Activated T-helper 1 cell treated with Interleukin-2 at 50 U/mL for 16 hours (primary cell): ENCODE measurements at places on chromosomes 1 and 21.

DNA sequence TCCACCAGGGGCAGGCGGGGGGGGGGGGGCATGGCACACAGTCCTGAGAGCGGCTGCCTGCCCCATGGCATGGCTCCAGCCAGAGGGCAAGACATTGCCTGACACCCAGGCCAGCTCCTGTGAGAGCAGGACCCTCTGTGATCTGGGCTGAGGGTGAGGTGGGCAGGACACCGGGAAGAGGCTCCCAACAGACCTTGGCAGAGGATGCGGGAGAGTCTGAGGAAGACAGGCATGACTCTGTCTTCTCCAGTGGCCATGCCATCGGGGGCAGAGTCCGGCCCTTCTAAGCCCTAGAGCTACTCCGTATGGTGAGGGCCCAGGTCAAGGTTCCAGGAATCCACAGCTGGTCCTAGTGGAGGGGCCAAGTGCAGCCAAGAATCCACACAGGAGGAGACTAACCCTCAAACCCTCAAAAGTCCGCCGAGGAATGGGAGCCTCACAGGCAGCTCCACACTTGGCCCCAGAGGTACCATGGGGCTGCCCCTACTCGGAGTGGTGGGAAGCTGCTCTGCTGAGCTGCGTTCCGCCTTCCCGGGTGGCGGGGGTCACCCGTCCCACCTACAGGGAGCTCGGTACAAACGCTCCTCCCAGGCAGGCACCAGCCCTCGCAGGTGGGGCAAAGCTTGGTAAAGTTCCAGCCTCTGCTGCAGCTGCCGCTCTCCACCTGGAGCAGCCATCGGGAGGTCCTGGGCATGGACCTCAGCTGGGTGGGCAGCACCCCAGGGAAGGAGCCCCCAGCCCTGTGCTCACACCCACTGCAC lies 6.5 kb downstream of the ACTRT2 start:
- DNase-seq = no peak

DNA sequence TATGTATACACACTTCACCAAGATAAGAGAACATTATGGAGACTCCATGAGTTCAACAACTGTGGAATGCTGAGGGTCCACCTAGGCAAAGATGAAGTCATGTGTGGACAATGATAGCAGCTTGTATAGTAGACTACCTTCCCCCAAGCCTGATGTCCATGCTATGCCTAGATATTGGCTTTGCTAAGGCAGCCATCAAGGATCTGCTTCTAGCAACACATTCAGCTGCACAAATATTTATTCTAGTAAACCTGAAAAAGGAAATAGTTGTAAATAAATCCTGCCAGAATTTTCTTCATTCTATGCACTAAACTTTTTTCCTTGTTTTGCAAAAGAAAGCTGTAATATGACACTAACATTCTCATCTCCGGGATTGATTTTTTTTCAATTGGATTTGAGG lies 7.0 kb upstream of the LPAR3 start:
- no peak for DNase-seq

DNA sequence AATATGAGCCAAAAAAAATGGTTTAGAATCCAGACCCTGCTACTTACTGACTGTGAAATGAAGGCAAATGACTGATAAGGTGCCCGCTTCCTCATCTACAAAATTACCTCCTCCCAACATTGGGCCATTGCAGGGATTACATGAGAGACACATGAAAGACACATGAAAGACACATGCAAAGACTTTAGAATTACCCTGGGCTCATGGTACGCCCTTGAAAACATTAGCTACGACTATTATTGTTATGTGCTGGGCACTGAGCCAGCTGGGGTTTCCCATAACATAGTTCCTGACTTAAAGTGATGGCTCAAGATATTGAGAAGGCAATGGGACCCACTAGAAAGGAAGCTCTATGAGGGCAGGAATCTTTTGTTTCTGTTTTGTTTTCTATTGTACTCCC lies 43.7 kb upstream of the KANK4 start:
- DNase-seq = no peak

GRCh38 chr1:172148213-172148612 lies 272.3 kb upstream of the C1orf105 start:
- no peak for DNase-seq

GRCh38 chr21:33053951-33054350 lies 16.0 kb upstream of the OLIG1 start:
- no peak for DNase-seq

GRCh38 chr1:14544319-14544718 lies 54.2 kb upstream of the KAZN start:
- no peak for DNase-seq

- DNase-seq = no peak
Observed at GRCh38 chr1:169149555-169150286, 43.2 kb downstream of the ATP1B1 start.

DNA sequence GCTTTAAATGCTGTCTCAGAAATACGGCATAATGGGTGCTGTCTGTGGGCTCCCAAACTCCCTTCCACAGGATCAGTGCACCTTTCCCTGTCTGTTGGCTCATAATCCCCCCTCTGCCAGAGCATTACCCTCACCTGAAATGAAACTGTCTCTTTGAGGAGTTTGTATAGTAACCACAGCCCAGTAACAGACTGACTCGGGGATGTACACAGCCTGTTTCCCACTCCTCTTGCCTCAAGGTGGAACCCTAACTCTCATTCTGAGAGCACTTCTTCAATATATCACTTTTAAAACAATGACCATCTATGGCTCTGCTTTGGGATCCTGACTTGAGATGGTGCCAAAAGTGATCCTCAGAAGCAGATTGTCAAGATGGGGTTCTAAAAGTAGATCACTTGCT lies 332.5 kb downstream of the AMY1C start:
- DNase-seq = no peak

- no peak for DNase-seq
Observed at GRCh38 chr1:163426505-163427251, 104.9 kb downstream of the NUF2 start.
